Uterine smooth muscle cell (primary cell): ENCODE measurements at places on chromosomes 4 and X. TPM values are rescaled to one million over a fixed set of nuclear protein-coding genes. Genes with fewer than 3 reads are reported as not detected.

TCEANC gene
- total RNA-seq = 2.7 and 3.2 TPM in 2 replicates

OR13H1 gene
- not detected in 2 replicates for total RNA-seq

PCDH7 gene
- 43.7 and 81.9 TPM in 2 replicates for total RNA-seq

HSPA4L gene
- total RNA-seq = 5.4 and 8.4 TPM in 2 replicates

TRIM2 gene
- total RNA-seq = 68.0 and 94.4 TPM in 2 replicates

NIPAL1 gene
- total RNA-seq = 0.25 and 1.2 TPM in 2 replicates

XAGE5 gene
- not detected in 2 replicates for total RNA-seq

SYN1 gene
- total RNA-seq = 0.22 and 0.25 TPM in 2 replicates

MAGED4B gene
- 19.7 and 41.5 TPM in 2 replicates for total RNA-seq

GYPE gene
- total RNA-seq = 0.11 and 0.25 TPM in 2 replicates

GAGE12E gene
- not detected in 2 replicates for total RNA-seq

FSTL5 gene
- under 0.01 and 0.50 TPM in 2 replicates for total RNA-seq

TRO gene
- 6.8 and 20.1 TPM in 2 replicates for total RNA-seq
